ENCODE measurements at places on chromosomes 5 and 9.

- peak; percentile 42 for DNase-seq
Observed at GRCh38 chr5:169637085-169637548, at the start of gene DOCK2. Gene DOCK2, plus strand, starts transcription at chr5:169637275. Its CDS starts 52 bp downstream, at chr5:169637327.

DNA sequence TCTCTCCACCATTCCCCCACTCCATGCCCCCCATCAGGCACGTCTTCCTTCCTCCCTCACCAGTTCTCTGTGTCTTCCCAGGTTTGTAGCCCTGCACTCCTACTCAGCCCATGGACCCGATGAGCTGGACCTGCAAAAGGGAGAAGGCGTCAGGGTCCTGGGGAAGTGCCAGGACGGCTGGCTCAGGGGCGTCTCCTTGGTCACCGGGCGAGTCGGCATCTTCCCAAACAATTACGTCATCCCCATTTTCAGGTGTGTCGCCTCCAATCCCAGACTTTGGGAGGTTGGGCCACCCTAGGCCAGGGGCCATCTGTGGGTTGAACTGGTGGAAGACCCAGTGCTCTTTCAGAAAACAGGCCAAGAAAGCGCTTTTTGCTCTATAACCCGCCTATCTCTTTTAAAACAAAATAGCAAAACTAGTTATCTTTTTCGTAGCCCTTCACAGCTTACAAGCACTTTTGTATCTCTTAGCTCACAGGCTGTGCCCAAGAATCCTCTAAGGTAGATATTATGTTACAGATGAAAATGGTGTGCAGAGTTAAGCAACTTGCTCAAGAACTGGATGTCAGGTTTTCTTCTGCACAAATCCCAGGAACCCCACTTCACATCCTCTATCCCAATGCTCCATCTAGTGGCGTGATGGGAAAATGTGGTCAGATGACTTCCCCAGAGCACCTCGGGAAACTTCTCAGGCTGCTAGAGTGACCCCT is 56.2 kb downstream of the PLAC8L1 start:
- DNase-seq = no peak

GRCh38 chr5:10432059-10433008 is 9.3 kb upstream of the ROPN1L start:
- no peak for DNase-seq

- DNase-seq = no peak
Observed at GRCh38 chr9:131233995-131234394, 42.3 kb downstream of the FAM78A start.

DNA sequence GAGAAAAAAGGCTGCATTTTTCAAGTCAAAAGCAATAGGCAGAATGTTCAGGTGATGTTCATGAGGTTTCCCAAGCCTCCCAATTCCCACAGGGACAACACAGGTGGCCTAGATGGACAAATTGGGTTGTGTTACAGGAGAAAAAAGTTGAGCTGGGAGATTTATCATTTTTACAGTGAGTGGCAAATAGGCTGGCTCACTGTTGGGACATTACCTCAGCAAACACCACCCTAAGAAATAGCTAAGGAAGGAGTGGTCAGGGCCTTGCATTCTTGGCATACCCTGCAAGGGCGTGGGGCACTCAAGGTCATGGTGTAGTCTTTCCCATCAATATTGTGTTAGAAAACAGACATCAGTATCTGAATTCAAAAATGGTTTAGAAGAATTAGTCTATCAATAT is 23.3 kb upstream of the CPLANE1 start:
- DNase-seq = no peak

- DNase-seq = no peak
Observed at GRCh38 chr9:136172412-136173079, 32.4 kb downstream of the LHX3 start.

DNA sequence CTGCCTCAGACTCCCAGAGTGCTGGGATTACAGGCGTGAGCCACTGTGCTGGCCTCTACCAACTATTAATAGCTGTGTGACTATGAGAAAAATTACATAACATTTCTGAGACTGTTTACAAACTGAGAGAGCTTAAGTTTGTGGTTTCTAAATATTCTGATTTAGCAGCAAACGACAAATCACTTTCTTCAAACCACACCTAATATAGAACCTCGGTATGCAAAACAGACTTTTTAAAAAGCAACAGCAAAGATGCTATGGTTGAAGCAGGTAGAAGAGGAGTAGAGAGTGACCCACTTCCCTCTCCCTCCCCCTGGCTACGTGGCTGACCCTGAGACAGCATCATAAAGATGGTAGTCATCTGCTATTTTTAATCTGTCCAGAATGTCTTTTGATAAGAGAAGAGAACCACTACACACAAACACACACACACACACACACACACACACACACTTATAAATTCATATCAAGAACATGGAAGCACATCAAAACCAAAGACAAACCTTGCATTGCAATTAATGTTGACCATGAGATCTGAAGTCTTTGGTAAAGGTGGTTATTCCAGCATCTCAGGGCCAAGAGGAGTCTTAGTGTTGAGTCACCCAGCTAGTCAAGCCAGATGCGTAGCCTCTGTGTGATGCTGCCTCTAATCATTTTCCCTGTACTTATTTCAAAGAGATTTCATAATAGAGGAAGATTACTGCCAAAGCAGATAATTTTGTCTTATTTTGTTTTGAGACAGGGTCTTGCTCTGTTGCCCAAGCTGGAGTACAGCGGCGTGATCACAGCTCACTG is 58.1 kb upstream of the TMEM215 start:
- DNase-seq = no peak

GRCh38 chr5:149108651-149109280 is 32.5 kb upstream of the ABLIM3 start:
- no peak for DNase-seq

DNA sequence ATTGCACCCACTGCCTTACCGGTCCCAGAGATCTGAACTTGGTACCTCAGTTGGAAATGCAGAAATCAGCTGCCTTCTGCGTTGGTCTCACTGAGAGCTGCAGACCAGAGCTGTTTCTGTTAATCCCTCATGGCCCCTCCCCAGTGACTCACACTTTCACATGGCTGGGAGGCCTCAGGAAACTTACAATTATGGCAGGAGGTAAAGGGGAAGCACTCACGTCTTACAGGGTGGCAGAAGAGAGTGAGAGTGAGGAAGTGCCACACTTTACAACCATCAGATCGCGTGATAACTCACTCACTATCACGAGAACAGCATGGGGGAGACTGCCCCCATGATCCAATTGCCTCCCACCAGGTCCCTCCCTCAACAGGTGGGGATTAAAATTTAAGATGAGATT is 648.5 kb downstream of the MTRR start:
- DNase-seq = no peak

- no peak for DNase-seq
Observed at GRCh38 chr9:82791692-82792091, 271.2 kb downstream of the RASEF start.

- DNase-seq = no peak
Observed at GRCh38 chr5:146475906-146476305, 28.8 kb downstream of the TCERG1 start.

DNA sequence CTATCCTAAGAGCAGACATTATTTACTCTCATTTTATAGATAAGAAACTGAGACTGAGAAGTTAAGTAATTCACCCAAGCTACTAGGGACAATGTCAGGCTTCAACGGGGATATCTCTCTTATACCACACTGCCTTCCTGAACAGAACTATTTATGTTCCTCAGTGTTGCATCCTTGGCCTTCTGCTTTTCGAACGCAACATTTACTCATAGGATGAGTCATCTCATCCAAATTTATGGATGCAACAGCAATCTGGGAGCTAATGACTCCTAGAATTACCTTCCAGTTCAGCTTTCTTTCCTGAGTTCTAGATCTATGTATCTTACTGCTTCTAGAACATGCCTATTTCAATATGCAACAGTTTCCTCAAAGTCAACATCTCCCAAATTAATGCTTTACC is 103.6 kb upstream of the PAM start:
- no peak for DNase-seq

DNA sequence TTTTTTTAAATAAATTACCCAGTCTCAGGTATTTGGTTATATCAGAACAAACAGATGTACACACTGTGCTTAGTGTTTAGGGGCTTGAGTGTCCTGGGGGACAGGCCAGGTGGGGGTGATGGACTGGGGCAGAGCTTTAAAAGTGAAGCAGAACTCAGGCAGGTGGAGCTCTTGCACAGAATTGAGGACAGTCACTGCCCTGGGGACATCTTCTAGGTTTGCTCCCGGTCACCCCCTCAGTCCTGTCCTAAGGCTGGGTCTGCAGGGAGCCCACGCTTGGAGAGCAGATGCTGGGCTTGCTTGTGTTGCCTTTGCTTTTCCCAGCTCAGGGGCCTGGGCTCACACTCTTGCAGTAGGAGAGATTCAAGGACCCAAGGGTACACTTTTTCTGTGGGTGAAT is 10.8 kb downstream of the GADD45G start:
- no peak for DNase-seq

DNA sequence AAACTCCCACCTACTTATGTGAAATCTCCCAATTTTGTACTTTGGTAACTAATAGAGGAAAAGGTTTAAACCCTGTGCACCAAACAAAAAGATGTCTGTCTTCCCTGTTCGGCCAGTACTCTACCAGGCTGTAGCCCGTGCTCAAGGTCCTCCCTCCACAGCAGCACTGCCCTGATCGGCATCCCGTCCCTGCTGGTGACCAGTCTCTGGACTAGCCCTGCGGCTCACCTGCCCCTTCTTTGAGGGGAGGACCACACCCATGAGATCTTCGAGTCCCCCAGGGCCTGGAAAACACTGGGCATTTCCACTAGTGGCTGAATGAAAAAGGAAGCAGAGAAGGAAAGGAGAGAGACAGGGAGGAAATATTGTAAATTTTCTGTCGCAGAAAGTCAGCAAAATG is 2.8 kb downstream of the GFPT2 start:
- DNase-seq = no peak

GRCh38 chr9:6816581-6816980 is 58.8 kb downstream of the KDM4C start:
- DNase-seq = no peak

DNA sequence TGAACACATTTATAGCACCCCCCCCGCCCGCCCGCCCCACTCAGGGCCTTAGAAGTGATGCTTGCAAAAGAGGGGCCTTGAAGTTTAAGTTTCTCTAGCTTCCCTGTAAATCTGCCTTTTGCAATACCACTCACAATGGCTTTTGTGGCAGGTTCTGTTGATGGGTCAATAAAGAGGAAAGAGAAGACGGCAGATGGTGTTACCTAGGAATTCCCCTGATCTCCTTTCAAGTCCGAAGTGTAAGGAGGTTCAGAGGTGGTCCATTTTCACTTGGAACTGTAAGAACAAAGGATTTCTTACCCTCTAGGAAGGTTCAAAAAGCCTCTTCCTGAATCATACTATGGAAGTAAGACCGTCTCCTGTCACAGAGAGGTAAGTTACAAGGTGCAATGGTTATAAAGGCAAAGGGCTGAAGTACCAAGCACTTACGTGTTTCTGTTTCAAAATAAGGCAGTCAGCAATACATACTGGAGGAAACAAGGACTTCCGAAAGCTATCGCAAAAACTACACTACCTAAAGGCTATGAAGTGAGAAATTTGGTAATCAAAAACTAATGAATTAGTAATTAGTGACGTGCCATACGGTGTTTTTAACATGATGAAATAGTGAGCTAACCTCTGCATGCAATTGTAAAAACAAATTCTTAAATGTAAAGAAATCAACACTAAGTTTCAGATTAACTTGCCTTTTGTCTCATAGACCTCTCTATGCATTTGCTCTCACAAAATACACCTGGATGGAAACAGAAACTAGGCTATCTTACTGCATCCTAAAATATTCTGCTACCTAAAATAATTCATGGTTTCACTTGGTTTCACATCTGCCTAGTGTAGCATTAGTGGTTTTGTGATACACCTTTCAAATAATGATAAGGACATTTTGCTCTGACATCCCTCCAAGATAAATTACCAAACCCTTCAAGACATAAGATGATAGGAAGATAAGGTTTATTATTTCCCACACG is 589.4 kb upstream of the FAM174A start:
- no peak for DNase-seq

DNA sequence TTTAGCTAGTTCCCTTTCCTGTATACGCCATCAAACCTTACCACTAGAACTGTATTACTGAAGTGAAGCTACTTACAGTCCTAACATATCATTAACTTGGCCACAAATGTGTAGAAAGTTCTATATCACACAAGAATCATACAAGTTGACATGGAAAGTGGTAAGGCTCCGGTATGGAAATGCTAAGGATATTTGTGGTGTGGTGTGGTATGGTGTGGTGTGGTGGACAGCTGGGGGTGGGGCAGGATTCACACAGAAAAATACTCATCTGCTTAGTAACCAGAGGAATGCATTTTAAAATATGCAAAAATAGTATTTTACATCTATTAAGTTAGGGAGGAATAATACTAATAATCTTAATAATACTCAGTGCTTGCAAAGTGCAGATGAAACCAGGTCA is 69.4 kb downstream of the TRPC7 start:
- no peak for DNase-seq
